ENCODE measurements at places on chromosomes 13 and 19.

GRCh38 chr13:107852072-107852471 is 363.3 kb downstream of the LIG4 start:
- no peak for DNase-seq

DNA sequence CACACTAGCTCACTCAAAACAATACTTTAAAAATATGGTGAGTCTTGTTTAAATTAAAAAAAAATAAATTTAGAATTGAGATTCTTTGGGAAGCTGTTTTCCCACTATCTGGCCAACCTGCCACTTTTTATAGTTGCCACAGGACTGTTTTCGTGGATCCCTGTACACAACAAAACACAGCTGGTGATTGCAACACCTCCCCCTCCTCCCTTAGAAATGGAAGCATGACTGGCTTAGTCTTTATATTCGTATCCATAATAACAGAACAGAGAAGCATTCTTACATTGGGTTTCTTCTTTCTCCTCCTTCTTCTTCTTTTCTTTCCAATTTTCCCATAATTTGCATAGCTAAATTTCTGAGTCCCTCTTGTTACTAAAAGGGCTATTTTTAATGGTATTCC is 79.5 kb upstream of the GJB6 start:
- DNase-seq: no peak

GRCh38 chr13:98939660-98940191 is 38.1 kb downstream of the DOCK9 start:
- DNase-seq: no peak

- no peak for DNase-seq
Measured at GRCh38 chr19:43741075-43741825, 13.5 kb downstream of the SMG9 start.

GRCh38 chr13:108322206-108322824 is 52.8 kb downstream of the TNFSF13B start:
- DNase-seq: no peak
